CD4-positive, CD25-positive, alpha-beta regulatory T cell (primary cell): ENCODE measurements at places on chromosomes 5 and 9. TPM values are rescaled to one million over a fixed set of nuclear protein-coding genes. Genes with fewer than 3 reads are reported as not detected.

- no peaks in the 10 kb centered on the region for H3K36me3 ChIP-seq
- DNase-seq = no peak
- no peaks in the 10 kb centered on the region for H3K4me1 ChIP-seq
- no peaks in the 10 kb centered on the region for H3K27me3 ChIP-seq
- H3K4me3 ChIP-seq = no peak overlapping the region
Observed at GRCh38 chr5:93039888-93040287, 541.1 kb downstream of the NR2F1-AS1 start.

- H3K27ac ChIP-seq = no peak overlapping the region
- no peak for DNase-seq
- no peaks in the 10 kb centered on the region for H3K27me3 ChIP-seq
- H3K36me3 ChIP-seq = no peaks in the 10 kb centered on the region
Observed at GRCh38 chr5:60332244-60333004, 367.5 kb downstream of the DEPDC1B start.

- no peak for DNase-seq
- no peaks in the 10 kb centered on the region for H3K27me3 ChIP-seq
Observed at GRCh38 chr5:63803165-63803564, 159.1 kb downstream of the HTR1A start.

DNA sequence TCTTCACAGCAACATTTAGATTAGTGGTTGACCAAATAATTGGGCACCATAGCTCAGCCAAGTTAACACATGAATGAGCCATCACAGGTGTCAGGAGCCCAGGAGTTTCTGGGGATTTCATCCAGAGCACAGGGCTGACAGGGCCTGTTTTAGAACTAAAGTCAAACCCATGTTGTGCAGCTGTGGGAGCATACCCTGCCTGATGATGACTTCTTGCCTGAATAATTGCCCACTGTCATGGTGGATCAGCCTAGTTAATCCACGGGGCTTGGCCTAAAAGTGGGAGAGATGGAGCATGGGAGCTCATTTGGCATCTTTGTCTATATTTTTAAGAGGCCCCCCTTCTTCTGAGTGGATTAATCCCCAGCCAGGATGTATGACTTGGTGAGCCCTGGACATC, 105.6 kb upstream of the GDNF start:
- H3K4me3 ChIP-seq = no peak overlapping the region
- no peak for DNase-seq
- H3K4me1 ChIP-seq = no peaks in the 10 kb centered on the region
- no peak overlapping the region for H3K27ac ChIP-seq
- H3K36me3 ChIP-seq = no peaks in the 10 kb centered on the region

- H3K36me3 ChIP-seq = peaks cover 31% of the 10 kb centered on the region
- no peak overlapping the region for H3K4me3 ChIP-seq
- no peaks in the 10 kb centered on the region for H3K27me3 ChIP-seq
- no peak for DNase-seq
- H3K27ac ChIP-seq = no peak overlapping the region
Observed at GRCh38 chr9:93677641-93678136, 101.3 kb downstream of the PHF2 start.

DNA sequence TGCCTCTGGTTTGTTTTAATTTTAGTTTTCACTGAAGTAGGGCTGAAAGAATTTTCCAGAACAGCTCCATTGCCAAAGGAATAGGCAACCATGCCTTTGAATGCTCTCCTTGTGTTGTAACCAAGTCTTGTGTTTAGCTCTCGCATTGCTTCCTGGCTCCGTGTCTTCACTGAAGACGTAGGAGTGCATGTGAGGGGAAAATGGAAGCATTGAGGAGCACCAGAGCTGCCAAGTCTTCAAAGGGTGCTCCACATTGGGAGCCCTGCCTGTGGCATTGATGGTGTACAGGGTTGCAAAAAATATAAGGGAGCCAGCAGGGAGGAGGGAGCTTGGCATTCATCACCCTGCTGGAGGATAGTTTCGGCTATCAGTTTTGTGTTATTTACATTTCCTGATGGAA, 86.6 kb downstream of the NTRK2 start:
- DNase-seq = no peak
- H3K27me3 ChIP-seq = no peaks in the 10 kb centered on the region
- no peak overlapping the region for H3K27ac ChIP-seq
- H3K4me3 ChIP-seq = no peak overlapping the region
- no peaks in the 10 kb centered on the region for H3K36me3 ChIP-seq

- no peak overlapping the region for H3K4me3 ChIP-seq
- no peaks in the 10 kb centered on the region for H3K36me3 ChIP-seq
- no peak overlapping the region for H3K27ac ChIP-seq
- peak; percentile 30 for DNase-seq
- H3K4me1 ChIP-seq = no peaks in the 10 kb centered on the region
- H3K27me3 ChIP-seq = no peaks in the 10 kb centered on the region
Observed at GRCh38 chr5:176837707-176838115, 27.4 kb downstream of the UNC5A start.

DNA sequence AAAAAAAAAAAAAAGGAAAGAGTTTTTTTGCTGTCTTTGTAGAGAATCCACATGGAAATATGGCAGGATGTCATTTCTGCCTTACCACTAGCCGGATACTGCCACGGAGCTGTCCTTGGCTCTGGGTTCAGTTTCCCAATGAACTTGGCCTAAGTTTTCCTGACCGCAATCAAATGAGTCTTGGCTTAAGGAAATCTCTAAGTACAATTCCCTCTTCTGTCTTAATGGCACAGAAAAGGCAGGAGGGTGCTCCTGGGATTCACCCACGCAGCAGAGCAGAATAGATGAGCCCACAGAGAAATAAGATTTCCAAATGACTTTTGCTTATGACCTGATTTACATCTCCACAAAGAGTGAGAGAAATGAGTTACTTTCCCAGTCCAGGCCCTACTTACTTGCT, 284.0 kb upstream of the VLDLR start:
- no peak overlapping the region for H3K27ac ChIP-seq
- H3K4me3 ChIP-seq = no peak overlapping the region
- DNase-seq = no peak

GRCh38 chr5:170410401-170410800, 21.2 kb upstream of the KCNMB1 start:
- H3K4me1 ChIP-seq = no peaks in the 10 kb centered on the region
- no peak overlapping the region for H3K27ac ChIP-seq
- H3K27me3 ChIP-seq = no peaks in the 10 kb centered on the region
- no peak overlapping the region for H3K4me3 ChIP-seq
- H3K36me3 ChIP-seq = no peaks in the 10 kb centered on the region

DNA sequence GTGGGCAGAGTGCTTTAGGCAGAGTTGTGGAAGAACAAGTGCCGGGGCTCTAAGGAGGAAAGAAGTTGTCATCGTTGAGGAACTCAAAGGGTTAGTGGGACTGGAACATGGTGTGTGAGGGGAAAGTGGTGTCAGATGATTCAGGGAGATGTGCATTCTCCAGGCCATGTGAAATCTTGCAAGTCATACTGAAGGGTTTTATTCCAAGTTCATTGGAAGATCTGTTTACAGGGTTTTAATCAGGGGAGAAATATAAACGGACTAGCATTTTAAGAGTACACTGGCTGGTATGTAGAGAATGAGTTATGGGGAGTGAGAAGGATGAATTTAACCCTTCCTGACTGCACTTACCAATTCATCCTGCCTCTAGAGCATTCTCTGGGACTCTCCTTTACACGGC, 49.3 kb downstream of the NR2F1 start:
- H3K4me1 ChIP-seq = no peaks in the 10 kb centered on the region
- H3K36me3 ChIP-seq = no peaks in the 10 kb centered on the region
- H3K27ac ChIP-seq = no peak overlapping the region

GRCh38 chr9:101536938-101537337, 3.3 kb downstream of the RNF20 start:
- DNase-seq = peak; percentile 28
- no peak overlapping the region for H3K4me3 ChIP-seq
- peaks cover 28% of the 10 kb centered on the region for H3K4me1 ChIP-seq
- no peaks in the 10 kb centered on the region for H3K27me3 ChIP-seq
- no peak overlapping the region for H3K27ac ChIP-seq

LECT2 gene
- not detected for total RNA-seq

EGFLAM gene
- total RNA-seq = not detected

C5orf24 gene
- 31.4 TPM for total RNA-seq

RAB3C gene
- not detected for total RNA-seq

ADCY2 gene
- total RNA-seq = not detected

ZDHHC11B gene
- total RNA-seq = 17.7 TPM
